ENCODE measurements at places on chromosomes 6 and 20. TPM values are rescaled to one million over a fixed set of nuclear protein-coding genes. Genes with fewer than 3 reads are reported as not detected.

SLC24A3 gene
- total RNA-seq, result not detected

OR2H1 gene
- not detected for total RNA-seq

- no peaks in the 10 kb centered on the region for H3K4me1 ChIP-seq
- DNase-seq, result peak; percentile 44
- H3K27ac ChIP-seq, result no peak overlapping the region
Observed at GRCh38 chr6:145948328-145948727, 15.8 kb downstream of the SHPRH start.

DNA sequence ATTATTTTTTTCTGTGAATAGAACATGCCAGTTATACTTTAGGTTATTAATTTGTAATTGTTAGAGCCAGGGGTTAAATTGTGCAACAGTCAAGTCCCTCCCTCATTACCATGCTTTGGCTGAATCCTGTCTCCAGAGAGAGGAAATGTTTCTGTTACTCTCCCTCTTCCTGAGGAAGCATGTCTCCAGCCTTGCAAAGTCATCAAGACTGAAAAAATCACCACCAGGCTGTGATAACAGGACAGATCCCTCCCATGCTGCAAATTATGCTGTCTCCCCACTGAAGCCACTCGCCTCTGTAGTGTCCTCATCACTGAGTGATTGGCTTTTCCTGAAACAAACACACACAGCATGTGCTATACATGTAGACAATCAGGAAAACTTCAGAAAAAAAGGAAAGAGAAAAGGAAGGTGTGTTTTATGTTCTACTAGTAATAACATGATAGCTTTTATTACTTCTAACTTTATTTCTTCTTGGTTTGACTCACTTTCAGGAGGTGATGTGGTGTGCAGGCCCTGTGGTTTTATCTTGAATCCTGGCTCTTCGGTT, 290.0 kb upstream of the JAG1 start:
- H3K27me3 ChIP-seq, result no peaks in the 10 kb centered on the region
- H3K27ac ChIP-seq, result no peak overlapping the region
- DNase-seq, result no peak
- no peaks in the 10 kb centered on the region for H3K36me3 ChIP-seq
- H3K4me1 ChIP-seq, result no peaks in the 10 kb centered on the region

MCHR2 gene
- not detected for total RNA-seq

CFB gene
- 1.8 TPM for total RNA-seq

OR2B6 gene
- not detected for total RNA-seq

GRCh38 chr6:68654134-68654533, 19.1 kb downstream of the ADGRB3 start:
- no peaks in the 10 kb centered on the region for H3K36me3 ChIP-seq
- H3K4me1 ChIP-seq, result no peaks in the 10 kb centered on the region
- DNase-seq, result no peak
- no peaks in the 10 kb centered on the region for H3K27me3 ChIP-seq
- H3K4me3 ChIP-seq, result no peak overlapping the region

OPRM1 gene
- not detected for total RNA-seq

DNA sequence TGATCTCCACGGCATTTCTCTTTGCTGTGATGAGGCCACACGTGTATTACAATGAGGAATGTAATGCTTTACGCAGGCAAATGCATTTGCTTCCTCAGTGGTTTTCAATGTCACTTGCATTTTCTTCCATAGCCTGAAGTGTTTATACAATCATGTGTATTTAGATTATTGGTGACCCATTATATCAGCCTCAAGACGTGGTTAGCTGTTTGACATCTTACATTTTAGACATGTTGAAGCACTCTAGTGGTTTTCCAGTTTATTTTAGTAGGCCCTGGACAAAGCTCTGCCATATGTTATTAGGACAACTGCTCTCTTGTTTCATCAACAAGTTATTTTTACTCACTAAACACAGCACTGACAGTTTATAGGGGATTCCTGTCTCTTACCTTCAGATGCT, 200.4 kb downstream of the UTRN start:
- H3K27me3 ChIP-seq, result no peaks in the 10 kb centered on the region
- no peak overlapping the region for H3K27ac ChIP-seq
- peak; percentile 78 for DNase-seq
- peaks cover 4% of the 10 kb centered on the region for H3K4me1 ChIP-seq
- H3K4me3 ChIP-seq, result no peak overlapping the region

OR2J3 gene
- total RNA-seq, result not detected

MYLK4 gene
- total RNA-seq, result under 0.01 TPM

All from IMR-90 (cell line).